ENCODE measurements at places on chromosomes 2 and 18. TPM values are rescaled to one million over a fixed set of nuclear protein-coding genes. Genes with fewer than 3 reads are reported as not detected.

ADI1 gene
- 55.0 TPM for total RNA-seq

LHCGR gene
- not detected for total RNA-seq

CCDC68 gene
- total RNA-seq = 4.8 TPM

GPBAR1 gene
- 0.28 TPM for total RNA-seq

UGT1A5 gene
- 0.09 TPM for total RNA-seq

OSR1 gene
- total RNA-seq = 9.7 TPM

IL1R1 gene
- 55.7 TPM for total RNA-seq

PECR gene
- 15.3 TPM for total RNA-seq

EVX2 gene
- not detected for total RNA-seq

DSC1 gene
- total RNA-seq = not detected

TDRD15 gene
- not detected for total RNA-seq

TXNDC2 gene
- total RNA-seq = 0.06 TPM

Data from A549 treated with AZD2906 at 1 μM for 4 hours (cell line).